ENCODE measurements at places on chromosomes 4 and X.

GRCh38 chr4:125359960-125360634 lies 45.3 kb downstream of the FAT4 start:
- no peak for DNase-seq

DNA sequence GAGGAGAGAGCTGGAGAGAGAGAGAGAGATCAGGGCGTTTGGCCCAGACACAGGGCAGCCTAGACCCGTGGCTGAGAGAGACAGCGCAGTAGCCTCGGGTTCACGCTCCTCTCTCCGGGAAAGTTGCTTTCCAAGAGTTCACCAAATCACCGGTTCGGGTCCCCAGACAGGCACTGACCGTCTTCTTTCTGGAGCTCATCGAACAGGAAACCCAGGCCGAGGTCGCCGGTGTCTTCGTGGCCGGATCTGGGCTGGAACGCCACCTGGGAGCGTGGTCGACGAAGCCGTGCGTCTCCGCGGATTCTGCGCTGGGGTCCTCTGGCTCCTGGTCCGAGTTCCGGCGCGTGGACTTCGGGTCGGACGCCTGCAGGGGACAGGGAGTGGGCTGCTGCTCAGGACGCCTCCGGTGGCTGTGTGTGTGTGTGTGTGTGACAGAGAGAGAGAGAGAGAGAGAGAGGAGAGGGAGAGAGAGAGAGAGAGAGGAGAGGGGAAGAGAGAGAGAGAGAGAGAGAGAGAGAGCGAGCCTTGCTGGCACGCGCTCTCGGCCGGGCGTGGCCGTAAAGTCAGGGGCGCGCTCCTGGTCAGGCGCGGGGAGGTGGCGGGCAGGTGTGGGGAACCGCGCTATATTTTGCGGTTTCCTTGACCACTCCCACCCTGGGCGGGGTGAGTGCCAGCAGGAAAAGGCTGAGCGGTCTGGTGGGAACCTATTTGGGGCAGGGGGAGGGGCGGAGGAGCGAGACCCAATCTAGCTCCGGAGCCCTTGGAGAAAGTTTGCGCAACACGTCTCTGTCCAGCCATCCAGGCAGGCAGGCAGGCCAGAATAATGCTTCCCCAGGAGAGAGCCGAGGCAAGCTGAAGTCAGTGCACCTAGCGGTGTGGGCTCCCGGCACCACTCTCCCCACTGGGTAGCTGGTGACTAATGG lies 62.1 kb downstream of the RHOXF2B start:
- no peak for DNase-seq

- no peak for DNase-seq
Measured at GRCh38 chr4:110617075-110617640, 5.7 kb downstream of the PITX2 start.

DNA sequence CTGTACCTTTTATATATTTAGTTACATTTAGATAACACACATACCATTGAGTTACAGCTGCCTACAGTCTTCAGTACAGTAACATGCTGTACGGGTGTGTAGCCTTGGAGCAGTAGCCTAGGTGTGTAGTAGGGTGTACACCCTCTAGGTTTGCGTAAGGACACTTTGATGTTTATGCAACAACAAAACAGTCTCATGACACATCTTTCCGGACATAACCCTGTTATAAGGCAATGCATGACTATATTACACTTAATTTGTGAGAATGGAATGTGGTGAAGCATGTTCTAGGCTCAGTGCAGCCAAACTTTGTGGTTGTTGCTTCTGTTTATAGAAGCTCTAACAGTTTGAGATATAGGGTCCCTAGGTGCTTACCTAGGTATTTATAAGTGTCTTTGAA lies 65.4 kb downstream of the SPRY1 start:
- DNase-seq = no peak

- no peak for DNase-seq
Measured at GRCh38 chr4:16692046-16692445, 206.4 kb downstream of the LDB2 start.

GRCh38 chr4:101018836-101019235 lies 328.5 kb downstream of the PPP3CA start:
- no peak for DNase-seq

DNA sequence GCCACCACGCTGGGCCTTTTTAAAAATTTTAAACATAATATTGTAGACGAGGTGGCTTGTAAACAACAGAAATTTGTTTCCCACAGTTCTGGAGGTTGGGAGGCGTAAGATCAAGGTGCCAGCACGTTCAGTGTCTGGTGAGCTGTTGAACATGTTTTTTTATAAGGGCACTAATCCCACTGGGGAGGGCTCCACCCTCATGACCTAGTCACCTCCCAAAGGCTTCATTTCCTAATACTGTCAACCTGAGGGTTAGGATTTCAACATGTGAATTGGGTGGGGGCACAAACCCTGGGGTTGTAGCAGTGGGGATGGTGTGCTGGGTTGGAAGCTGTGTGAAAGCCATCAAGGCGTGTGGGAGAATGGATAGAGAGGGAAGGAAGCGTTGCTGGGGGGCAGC lies 27.6 kb downstream of the TBC1D14 start:
- DNase-seq = no peak

DNA sequence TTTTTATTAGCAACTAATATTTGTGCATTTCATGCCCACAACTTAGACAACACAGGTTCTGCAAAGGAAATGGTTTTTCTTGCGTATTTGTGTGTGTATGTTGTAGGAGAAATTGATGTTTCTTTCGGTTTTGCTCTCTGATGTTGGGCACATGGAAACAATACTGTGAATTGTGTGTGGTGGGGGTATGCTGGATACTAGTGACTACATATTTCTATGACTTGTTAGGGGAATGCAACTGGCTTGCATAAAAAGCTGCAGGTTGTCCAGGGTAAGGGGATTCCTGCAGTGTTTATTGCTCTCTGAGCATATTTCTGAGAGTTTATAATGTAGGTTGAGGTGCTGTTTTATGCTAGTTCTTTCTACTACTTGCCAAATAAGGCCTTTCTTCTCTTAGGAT lies 11.6 kb downstream of the DLG3 start:
- no peak for DNase-seq

DNA sequence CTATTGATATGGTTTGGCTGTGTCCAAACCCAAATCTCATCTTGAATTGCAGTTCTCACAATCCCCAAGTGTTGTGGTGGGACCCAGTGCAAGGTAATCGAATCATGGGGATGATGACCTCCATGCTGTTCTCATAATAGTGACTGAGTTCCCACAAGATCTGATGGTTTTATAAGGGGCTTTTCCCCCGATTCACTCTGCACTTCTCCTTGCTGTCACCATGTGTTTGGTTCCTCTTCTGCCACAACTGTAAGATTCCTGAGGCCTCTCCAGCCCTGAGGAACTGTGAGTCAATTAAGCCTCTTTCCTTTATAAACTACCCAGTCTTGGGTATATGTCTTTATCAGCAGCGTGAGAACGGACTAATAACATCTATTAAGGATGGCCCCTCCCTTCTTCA lies 68.8 kb downstream of the FBXW7 start:
- DNase-seq = no peak

GRCh38 chr4:108117418-108118182 lies 51.1 kb downstream of the LEF1 start:
- no peak for DNase-seq

DNA sequence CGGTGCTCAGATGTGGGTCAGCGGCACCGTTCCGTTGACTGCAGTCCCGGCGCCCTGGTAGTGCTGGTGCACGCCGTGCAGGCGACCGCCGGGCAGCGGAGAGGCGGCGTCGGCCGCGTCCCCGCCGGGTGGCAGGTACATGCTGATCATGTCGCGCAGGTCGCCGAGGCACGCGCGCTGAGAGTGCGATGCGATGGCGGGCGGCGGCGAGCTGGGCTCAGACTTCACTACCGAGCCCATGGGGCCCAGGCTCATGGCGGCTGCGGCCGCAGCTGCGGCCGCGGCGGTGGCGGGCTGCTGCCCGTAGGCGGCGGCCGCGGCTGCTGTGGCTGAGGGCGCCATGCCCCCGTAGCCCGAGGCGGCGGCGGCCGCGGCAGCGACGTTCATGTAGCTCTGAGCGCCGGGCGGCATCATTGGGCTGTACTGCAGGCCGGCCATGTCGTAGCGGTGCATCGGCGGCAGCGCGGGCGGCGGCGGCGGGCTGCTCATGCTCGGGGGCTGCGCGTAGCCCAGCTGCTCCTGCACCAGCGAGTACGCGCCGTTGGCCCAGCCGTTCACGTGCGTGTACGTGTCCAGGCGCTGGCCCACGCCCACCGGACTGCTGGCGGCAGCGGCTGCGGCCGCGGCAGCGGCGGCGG lies 1.0 kb downstream of the SOX3 start:
- no peak for DNase-seq

GRCh38 chrX:153585827-153586226 lies 13.1 kb downstream of the CCNQ start:
- no peak for DNase-seq

DNA sequence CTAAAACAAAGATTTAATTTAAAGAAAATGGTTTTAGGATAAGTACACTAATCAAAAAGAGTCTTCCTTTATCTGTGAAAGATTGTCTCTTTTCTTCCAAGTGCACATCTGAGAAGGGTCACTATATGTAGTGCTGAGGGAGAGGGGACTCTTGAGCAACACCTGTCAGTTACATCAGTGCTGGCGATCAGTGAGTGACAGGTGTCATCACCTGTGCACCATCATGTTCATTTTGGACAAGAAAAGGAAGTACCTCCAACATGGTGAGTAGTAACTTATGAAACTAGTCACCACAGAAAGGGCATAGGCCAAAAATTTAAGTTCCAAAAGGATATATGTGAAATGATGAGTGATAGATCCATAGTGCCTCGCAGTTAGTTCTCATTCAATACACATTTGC lies 55.7 kb downstream of the MCUB start:
- no peak for DNase-seq

- no peak for DNase-seq
Measured at GRCh38 chr4:112213091-112213490, 18.5 kb upstream of the AP1AR start.

GRCh38 chrX:39627257-39627656 lies 470.5 kb downstream of the BCOR start:
- DNase-seq = no peak

DNA sequence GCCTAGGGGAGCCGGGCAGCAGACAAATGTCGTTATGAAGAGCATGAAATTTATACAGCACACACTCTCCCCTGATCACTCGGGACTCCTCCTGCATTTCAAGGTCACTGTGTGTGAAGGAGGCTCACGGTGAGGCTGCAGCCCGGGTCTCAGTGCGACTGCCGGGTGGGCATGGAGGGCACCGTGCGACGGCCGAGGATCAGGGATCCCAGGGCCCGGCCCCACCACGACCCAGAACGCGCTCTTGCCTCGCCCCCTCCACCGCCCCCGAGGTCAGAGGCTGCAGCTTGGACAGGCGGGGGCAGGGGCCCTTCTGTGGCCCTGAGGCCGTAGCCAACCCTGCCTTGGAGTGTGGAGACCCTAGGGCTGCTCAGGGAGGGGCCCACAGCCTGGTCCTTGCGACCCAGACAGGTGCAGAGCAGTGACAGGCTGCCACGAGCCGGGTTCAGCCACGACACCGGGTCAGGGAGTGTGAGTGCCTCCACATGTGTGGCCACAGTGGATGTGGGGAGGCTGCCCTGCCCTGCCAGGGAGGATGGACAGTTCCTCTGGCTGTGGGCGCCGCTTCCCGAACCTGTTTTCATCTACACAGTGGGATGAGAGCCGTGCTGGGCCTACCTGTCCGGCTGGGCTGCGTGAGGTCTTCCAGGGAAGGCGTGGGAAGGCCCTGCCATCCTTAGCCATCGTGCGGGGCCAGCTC lies 89.3 kb upstream of the NKX1-1 start:
- DNase-seq = no peak

- no peak for DNase-seq
Measured at GRCh38 chrX:12263211-12263610, 124.9 kb downstream of the FRMPD4 start.

DNA sequence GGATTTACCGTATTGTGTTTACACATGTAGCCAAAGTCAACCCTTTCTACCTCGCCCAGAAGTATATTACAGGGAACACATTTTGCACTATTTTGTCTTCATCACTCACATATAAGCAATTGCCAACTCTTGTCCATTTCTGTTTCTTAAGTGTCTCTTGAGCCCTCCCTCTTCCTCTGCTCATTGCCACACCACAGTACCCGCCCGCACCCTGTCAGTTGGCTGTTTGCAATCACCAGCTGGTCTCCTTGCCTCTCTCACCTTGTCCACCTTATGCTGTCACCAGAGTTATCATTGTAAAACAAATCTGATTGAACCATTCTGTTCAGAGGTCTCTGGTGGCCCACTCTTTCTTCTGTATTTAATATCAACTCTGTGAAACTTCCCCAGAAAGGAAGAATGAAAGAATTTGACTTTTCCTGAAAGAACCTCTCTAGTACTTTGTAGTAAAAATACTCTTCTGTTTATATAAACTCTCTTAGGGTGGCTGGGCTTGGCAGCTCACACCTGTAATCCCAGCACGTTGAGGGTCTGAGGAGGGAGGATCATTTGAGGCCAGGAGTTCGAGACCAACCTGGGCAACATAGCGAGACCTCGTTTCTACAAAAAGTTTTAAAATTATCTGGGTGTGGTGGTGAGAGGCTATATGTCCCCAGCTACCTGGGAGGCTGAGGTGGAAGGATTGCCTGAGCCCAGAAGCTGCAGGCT lies 50.2 kb downstream of the ING2 start:
- no peak for DNase-seq

DNA sequence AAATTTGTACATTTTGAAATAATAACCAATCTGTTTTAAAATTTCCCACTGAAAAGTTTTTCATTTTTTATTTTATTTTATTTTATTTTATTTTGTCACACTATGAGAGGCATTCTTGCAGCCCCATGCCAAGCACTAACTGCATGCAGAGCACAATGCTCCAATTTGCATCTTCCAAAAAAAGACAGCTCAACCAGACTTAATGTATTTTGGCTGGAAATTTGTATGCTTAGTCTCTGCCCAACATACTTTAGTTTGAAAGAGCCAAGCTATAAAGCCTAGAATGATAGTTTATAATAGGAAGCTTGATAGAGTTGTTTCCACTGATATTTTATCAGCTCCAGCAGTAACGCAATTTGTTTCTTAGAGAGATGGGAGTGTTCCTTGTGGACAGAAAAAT lies 235.5 kb downstream of the GALNTL6 start:
- DNase-seq = no peak

GRCh38 chrX:111645607-111646006 lies 35.4 kb upstream of the ALG13 start:
- no peak for DNase-seq

GRCh38 chr4:139685180-139685579 lies 19.6 kb downstream of the MGST2 start:
- DNase-seq = no peak
